ENCODE measurements at places on chromosomes 13 and 19. TPM values are rescaled to one million over a fixed set of nuclear protein-coding genes. Genes with fewer than 3 reads are reported as not detected.

Gene KIR2DL1
- not detected for total RNA-seq

Gene CGB8
- 0.61 TPM for total RNA-seq

Gene TICAM1
- 4.1 TPM for total RNA-seq

Gene ZNF835
- total RNA-seq, result not detected

Gene KRTDAP
- not detected for total RNA-seq

Gene CGB7
- total RNA-seq, result 0.08 TPM

Gene KIR3DL3
- total RNA-seq, result not detected

DNA sequence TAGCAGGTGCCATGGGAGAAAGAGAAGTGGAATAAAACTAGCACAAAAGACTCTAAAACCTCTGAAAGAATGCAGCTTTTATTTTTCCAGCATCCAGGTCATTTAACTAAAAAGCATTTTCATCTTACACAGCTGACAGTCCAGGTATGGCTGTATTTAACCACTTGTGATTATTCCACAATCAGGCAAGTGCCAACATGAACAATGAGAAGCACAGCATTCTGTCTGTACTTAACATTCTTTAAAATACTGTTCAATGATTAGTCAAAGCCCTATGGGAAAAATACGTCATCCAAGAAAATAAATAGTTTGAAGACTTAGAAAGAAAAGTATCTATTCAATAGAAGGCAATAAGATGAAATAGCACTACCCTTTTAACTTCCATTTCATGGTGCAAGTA is 246.9 kb downstream of the LIG4 start:
- DNase-seq, result no peak

DNA sequence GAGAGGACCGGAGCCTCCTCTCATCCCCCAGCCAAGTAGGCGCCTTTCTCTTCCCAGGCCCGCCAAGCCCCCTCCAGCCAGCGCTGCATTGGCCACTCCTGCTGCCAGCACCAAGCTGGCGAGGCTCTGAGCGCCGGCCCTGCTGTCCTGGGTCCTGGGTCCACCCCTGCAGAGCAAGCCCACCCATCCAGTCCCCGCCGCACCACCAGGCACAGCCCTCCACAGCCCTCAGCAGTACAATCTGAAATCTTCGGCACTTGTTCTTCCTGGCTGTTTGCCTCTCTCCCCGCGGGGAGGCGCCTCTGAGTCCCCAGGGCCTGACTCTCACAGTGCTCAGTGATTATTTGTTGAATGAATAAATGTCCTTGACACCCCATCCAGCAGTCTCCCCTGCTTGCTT is 236.4 kb upstream of the SGCG start:
- no peak for DNase-seq

- no peak for DNase-seq
These were observed 9.9 kb downstream of the PTH2 start for GRCh38 chr19:49413348-49413747.

DNA sequence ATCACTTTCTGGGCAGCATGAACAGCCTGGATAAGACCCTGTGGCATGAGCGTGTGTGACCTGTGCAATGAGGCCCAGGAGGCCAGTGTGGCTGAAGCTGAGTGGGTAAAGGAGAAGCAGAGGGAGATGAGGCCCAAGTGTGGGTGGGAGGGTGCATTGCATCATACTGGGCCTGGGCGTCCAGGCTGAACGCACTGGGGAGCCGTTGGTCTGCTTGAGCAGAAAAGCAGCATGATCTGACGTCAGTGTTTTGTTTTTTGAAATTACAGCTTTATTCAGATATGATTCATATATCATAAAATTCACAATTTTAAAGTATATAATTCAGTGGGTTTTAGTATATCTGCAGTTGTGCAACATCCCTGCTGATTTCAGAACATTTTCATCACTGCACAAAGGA is 409.7 kb downstream of the HS6ST3 start:
- no peak for DNase-seq

DNA sequence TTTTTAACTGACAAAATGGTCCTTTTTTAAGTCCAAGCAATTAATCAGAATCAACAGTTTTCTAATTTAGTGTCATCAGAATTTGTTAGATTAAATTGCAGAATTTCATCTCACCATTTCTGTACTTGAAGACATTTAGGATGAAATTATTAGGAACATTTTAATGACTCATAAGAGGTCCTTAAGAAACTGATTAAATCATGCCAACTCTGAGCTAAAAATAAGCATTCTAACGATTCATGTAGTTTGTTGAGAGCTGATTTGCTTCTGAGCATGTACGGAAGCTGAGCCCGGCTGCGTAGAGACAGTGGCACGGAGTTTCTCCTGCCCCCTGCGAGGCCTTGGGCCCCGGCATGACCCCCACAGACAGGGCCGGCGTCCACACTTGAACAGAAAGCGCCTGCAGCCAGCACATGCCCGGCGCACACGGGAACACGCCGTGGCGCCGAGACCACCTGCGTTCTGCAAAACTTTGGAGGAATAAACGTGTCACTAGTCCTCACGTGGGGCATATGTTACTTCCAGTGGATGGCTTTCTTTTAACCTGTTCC is 89.7 kb upstream of the MCF2L start:
- no peak for DNase-seq

DNA sequence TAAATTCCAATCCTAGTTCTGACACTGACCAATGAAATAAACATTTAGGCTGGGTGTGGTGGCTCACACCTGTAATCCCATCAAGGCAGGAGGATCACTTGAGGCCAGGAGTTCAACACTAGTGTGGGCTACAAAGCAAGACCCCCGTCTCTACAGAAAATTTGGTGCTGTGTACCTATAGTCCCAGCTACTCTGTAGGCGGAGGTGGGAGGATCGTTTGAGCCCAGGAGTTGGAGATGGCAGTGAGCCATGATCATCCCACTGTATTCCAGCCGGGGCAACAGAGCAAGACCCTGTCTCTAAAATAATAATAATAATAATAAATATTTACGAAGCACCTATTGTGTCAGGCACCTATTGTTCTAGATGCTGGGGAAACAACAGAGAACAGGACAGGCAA is 6.7 kb downstream of the IRGQ start:
- DNase-seq, result no peak

GRCh38 chr13:112464720-112465119 is 88.6 kb downstream of the SPACA7 start:
- DNase-seq, result no peak

DNA sequence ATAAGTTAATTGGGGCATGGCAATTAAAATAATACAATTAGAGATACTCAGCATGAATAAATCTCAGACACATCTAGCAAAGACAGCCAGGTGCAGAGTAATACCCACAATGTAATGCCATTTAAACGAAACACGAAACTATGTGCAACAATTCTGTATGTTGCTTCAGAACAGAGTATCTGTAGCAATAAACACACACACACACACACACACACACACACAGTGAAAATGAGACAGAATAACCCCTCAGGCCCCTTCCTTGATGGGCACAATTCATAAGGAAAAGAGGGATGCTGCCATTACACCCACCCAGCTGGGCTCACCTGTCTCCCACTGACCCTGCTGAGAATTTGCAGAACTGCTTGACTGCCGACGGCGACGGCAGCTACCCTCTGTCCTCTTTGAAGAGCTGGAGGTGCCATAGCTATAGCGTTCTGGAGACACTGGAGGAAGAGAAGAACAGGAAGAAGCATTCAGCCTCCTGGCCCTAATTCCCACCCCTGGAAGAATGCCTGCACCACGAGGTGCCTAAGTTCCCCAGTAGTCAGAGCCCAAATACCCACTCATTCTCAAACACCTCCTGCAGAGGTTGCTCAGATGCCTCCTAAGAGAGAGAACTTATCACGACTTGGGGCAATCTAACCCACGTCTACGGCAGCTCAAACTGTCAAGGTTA is 2.5 kb downstream of the DEDD2 start:
- DNase-seq, result no peak

GRCh38 chr13:33341861-33342452 is 56.4 kb upstream of the STARD13 start:
- no peak for DNase-seq

Measured in SJSA1 (cell line).